ENCODE measurements at places on chromosomes 6 and 20.

DNA sequence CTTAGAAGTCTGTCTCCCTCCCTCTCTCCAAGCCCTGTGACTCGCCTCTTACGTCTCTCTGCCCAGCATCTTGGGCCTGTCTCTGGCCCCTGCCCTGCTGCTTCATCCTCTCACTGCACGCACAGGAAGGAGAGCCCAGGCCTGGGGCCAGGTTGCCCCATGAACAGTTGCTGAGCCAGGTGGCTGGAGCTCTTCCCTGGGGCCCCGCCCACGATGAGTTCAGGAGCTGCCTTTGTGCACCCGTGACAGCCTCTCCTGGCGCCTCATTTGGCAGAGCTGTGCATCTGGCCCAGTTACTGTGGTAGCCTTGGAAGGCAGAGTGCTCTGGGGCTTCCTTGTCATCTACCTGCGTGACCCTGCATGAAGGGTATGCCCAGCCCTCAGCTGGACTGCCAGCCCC is 44.5 kb downstream of the SLC52A3 start:
- DNase-seq = no peak

GRCh38 chr6:24504287-24504648 is 9.5 kb downstream of the ALDH5A1 start:
- no peak for DNase-seq

DNA sequence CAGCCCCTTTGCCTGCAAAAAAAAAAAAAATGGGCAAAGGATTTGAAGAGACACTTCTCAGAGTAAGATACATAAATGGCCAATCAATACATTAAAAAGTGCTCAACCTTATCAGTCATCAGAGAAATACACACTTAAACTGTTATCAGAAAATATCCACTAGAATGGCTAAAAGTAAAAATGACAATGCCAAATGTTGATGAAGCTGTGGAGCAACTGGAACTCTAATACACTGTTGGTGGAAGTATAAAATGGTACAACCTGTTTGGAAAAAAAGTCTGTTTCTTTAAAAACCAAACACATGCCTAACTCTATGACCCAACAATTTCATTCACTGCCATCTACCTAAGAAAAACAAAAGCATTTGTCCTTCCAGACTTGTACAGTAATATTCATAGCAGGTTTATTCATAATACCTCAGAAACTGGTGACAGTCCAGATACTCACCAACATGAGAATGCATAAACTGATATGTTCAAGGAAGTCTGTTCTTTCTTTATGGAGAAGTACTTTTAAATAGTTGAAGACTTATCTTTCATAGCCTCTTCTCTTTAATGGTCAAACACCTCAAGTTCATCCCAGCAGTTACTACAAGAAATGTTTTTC is 378.4 kb upstream of the RUNX2 start:
- no peak for DNase-seq

DNA sequence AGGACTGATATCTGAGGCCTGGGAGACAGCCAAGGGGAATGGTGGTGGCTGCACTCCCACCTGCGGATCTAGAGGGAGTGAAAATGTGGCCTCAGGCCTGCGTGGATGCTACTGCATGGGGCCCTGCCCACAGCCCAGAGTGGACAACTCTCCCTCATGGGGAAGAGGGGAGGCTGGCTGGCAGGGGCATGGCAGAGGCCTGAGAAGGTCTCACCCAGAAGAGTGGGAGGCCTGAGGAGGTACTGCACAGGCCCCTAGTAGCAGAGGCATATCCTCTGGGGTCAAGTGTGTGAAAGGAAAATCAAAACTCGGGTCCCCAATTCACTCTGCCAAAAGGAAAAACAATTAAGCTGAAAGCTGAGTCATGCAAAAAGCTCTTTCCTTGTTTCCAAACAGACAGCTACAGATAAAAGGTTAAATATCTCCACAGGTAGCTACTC is 158.2 kb downstream of the AKAP7 start:
- DNase-seq = no peak

DNA sequence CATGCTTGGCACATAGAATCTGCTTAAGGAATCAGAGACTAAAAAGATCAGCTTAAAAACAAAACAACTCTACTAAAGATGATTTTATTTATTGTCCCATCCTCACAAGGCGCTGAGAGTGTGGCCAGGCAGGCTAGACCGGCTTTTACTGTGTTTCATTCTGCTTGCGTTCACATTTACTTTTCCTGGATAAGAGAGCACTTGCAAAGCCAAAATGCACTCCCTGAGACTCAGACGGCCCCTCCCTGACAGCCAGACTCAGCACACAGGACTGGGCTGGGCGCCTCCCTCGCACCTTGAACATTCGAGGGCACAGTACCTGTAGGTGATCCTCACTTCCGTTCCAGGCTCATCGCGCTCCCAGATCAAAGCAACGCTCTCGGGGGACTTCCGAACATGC is 10.2 kb downstream of the ACSS1 start:
- peak; percentile 5 for DNase-seq

- no peak for DNase-seq
Observed at GRCh38 chr6:36120539-36120938, 9.8 kb upstream of the MAPK13 start.

GRCh38 chr6:157034436-157035230 is 257.5 kb downstream of the ARID1B start:
- no peak for DNase-seq

DNA sequence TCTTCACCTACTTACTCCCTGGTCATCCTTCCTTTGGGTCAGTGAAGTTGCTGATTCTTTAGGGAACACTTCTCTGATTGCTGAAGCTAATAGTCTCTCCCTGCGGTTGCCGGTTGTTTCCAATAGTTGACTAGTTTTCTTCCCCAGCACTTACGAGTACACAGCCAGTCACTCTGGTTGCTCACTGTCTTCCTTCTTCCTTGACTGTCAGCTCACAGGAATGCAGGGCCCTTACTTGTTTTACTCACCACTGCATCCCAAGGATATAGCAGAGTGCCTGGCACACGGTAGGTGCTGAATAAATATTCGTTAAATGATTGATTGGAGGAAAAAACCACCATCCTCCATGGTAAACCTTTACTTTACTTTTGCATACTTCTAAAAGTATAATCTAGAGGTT is 345.0 kb downstream of the QKI start:
- no peak for DNase-seq

Measured in uterus (tissue), 4 donors.